Progenitor cell of endocrine pancreas (in vitro differentiated cells): ENCODE measurements at places on chromosomes 3 and 15.
A peak's percentile ranks its signal among the peaks of the same experiment; 100 is the strongest.

DNA sequence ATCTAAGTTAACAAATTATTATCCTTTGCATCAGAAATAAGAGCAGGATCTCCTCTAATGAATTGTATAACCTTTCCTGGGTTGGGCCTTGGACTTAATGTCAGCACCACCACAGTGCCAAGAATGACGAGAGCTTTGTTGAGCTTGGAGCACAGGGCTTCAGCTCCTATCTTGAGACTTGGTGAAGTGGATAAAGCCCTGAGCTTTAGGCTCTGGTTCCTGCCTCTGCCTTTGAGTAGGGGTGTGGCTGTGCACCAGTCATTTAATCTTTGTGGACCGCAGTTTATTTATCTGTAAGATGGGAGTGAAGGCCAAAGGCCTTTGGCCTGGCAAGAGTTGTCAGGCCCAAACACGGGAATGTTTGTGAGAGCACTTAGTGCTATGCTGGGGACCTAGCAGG, 162.2 kb downstream of the VGLL4 start:
- no peak for DNase-seq

DNA sequence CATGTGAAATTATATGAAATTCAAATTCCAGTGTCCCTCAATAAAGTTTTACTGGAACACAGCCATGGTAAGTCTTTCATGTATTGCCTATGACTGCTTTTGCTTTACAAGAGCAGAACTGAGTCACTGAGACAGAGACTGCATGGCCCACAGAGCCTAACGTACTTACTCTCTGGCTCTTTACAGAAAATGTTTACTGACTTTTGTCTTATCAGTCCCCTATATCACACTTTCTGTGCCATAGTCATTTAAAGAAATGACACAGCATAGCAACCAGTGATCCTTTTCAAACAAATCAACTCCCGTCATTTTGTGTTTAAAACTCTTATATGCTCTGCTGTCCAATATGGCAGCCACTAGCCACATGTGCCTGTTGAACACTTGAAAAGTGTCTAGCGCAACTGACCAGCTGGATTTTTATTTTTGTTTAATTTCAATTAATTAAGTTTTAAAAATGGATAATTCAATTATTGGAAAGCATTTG, 129.7 kb upstream of the CDIN1 start:
- no peak for DNase-seq

GRCh38 chr3:12716605-12717151, 42.4 kb downstream of the TMEM40 start:
- no peak for DNase-seq

DNA sequence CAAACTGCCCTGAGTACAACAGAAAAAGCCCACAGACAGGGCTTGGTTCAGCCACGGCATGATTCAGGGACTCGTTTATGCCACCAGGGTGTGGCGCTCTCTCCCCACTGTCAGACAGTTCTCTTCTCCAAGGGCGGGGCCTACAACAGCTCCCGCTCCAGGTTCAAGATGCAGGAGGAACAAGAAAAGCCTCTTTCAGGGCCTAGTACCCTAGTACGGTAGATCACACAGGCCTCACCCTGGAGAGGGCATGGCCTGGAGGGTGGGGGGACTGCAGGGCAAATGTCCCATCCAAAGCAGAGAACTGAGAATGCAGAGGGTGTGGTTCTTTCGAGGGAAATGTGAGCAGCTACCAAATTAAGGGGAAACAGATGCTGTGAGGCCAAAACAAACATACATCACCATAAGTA, 12.0 kb downstream of the MESD start:
- no peak for DNase-seq

DNA sequence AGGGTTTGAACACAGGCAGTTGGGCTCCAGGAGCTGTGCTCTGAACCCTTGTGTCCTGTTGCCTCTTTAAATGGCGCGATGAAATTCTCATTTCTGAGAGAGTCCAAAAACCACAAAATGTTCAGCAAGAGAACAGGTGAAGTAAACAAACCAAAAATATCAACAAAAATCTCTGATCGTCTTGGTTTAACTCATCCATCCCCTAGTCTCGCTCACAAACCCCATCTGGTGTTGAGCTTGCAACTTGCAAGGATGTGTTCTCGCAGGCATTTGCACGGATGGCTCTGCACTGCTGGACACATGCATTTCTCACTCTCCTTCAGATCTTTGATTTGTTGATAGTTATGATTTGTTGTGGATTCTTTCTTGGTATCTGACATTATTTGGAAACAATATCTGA, 31.1 kb downstream of the FAH start:
- no peak for DNase-seq

GRCh38 chr3:115217678-115218451, 70.8 kb upstream of the ZBTB20 start:
- no peak for DNase-seq

DNA sequence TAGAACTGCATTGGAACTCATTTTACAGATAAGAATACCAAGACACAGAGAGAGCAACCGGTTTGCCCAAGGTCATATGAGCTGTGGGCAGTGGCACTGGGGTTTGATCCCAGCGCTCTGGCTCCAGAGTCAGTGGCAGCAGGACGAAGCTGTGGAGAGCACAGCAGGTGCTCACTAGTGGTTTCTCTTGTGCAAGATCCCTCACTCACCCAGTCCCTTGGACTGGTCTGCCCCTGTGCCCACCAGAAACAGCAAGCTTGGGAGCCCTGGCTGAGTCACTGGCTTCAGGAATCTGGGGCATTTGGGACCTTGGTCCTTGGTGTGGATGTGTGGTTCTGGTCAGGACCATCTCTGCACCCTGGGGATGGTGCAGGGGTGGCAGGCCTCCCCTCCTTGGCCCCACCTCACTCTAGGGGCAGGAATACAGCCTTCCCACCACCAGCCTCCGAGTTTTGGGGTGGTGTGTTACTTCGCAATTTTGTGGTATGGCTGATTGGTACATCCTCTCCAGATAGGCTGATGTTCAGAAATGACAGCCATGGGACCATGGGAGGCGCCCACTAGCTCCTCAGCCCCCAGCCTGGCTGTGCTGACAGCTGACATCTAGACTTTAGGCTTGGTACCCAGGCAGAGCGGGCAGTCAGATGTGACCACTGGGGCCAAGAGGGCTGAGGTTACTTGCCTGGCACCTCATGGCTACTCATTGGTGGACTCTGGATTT, 104.6 kb downstream of the LSM3 start:
- DNase-seq: no peak

- no peak for DNase-seq
Observed at GRCh38 chr3:36475558-36475957, 95.3 kb downstream of the STAC start.

DNA sequence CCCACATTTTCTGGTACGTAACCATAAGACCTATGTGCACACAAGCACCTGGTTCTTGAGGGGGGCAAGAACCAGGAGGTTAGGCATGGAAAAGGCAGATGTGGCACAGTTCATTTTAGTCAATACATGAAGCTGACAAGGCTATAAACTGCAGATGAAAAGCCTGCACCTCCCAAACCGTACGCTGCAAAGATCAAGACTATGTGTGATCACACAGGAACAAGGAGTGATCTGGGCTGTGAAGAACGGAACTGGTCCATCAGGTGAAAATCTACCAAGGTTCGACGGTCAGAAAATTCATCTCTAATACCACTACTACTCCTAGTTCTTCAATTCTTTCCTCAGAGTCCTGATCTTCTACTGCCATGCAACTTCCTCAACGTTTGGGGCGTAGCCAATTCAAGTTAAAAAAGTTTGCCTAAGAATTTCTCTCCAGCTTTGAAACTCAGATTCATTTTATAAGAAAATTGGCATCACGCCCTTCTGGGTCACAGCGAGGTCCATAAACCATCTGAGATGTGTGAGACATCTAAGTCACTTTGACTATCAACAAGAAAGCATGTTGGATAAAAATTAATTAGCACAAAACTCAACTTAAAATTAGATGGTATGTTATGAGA, 41.9 kb downstream of the PLD1 start:
- no peak for DNase-seq

- DNase-seq: no peak
Observed at GRCh38 chr15:95995375-95996168, 334.9 kb upstream of the NR2F2 start.

- no peak for DNase-seq
Observed at GRCh38 chr15:31317421-31318327, 9.0 kb upstream of the KLF13 start.

- no peak for DNase-seq
Observed at GRCh38 chr3:123508178-123508577, 59.3 kb upstream of the ADCY5 start.

DNA sequence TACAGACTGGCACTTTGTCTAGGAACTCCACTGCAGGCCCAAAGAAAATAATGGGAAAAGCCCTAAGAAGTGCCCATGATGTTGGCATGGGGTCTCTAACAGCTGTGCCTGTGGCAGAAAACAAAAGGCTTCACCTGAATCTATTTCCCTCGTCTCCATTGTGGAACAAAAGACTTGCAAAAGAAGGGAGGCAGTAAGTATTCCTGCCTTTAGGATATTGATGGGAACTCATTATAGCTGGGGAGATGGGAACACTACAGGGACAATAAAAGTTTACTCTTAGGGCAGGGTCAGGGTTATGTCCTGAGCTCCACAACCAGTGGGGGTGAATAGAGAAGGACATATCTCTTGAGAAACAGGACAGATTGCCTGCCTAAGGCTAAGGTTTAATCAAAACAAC, 930.6 kb upstream of the EPHA6 start:
- no peak for DNase-seq

DNA sequence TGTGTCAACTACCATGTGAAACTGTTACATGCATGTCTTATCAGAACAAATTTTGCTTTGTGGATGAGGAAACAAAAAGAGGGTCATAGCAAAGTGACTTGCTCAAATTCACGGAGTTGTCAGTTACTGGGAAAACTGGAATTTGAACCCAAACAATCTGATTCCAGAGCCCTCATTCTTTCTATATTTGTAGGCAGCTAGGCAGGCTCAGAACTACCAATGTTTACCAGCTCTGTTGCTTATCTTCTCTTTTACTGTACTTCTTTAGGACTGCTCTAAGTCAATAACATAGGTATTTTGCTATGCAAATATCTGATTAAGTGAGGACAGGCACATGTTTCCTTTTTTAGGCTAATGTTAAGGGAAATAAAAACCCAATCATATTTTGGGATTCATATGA, 450.5 kb downstream of the ZPLD1 start:
- no peak for DNase-seq

- no peak for DNase-seq
Observed at GRCh38 chr3:170643831-170644230, 58.0 kb upstream of the SLC7A14 start.

GRCh38 chr15:40787991-40788390, 18.2 kb downstream of the C15orf62 start:
- no peak for DNase-seq

- no peak for DNase-seq
Observed at GRCh38 chr3:33993631-33994030, 195.2 kb downstream of the PDCD6IP start.

GRCh38 chr3:128407247-128407646, 59.4 kb downstream of the DNAJB8 start:
- DNase-seq: no peak

GRCh38 chr3:156368189-156368588, 186.7 kb downstream of the SSR3 start:
- no peak for DNase-seq

DNA sequence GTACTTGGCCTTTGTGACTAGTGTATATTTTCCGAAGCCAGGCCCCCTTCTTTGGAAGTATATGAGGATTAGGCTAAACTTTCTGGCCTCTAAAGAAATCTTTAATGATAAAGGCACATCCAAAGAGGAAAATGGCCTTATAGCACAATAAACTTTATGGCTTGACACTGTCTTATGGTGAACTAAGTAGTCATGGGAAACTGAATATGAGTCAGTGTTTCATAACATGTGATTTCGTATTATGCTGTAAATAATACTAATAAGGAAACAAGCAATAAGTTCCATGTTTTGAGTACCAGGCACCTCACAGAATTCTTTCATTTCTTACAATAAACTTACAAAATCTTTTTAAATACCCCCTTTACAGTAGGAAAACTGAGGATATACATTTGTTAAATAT, 8.2 kb downstream of the ZPLD1 start:
- no peak for DNase-seq

DNA sequence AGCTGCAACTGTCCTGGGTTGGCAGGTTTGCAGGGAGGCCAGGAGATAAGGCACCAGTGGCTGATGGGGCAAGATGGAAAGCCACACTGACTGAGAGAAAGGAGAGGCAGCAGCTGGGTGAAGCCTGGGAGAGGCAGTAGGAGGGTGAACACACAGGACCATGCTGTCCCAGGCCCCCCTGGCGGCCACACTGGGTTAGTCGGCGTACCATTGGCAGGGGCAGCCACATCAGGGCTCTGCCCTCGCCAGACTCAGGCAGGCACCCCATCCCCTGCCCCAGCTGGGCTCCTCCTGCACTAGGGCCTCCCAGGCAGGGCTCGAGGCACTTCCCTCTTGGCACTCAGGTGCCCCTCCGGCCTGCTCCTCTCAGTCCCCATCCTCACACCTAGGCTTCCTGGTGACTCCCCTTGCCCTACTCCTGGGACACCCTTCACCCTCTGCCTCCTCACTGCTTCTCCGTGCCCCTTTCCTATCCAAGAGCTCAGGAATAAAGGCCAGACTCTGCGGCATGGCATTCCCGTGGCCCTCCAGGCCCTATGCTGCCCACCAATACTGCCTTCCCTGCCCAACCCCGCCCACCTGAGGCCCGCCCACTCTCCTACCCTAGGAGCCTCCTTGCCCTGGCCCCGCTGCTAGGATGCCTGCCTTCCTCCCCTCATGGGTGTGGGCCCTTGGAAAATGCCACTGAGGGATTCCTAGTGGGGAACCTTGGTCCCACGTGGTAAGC, 28.7 kb upstream of the DUSP7 start:
- DNase-seq: no peak

DNA sequence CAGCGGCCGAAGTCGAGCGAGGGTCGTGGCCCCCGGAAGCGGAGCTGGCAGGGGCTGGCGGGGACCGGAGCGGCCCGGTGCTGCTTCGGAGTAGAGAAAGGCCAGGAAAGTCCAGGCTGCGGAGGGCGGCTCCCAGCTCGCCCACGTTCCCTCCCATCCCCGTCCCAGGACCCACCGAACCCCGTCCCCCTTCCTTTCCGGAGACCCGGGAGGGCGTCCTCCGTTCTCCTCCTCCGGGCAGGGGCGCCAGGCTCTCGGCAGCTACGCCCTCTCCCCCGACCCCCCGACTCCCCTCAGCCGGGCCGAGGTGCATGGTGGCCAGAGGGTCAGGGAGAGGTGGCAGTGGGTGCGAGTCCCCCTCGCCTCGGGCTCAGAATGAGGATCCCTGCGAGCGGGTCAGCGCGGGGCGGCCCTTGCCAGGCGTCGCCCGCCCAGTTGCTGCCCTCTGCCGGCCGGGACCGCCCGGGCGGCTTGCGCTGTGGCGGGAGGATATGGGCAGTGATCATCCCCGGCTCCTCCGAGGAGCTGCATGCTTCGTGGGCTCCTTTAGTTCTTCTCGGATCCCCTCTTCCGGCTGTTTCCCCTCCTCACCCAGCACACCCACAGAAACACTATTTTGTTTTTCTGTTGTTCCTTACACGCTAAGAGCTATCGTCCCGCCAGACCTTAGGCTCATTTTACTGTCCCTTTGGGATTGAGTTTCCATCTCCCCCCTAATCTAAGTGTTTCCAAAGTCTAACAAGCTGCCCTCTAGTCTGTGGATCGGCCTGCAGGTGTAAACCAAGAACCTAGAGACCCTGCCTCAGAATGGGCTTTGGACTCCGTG, 744 bp upstream of the ALDH1A2 start:
- peak; percentile 58 for DNase-seq
